ENCODE measurements at places on chromosomes 11 and 22.

DNA sequence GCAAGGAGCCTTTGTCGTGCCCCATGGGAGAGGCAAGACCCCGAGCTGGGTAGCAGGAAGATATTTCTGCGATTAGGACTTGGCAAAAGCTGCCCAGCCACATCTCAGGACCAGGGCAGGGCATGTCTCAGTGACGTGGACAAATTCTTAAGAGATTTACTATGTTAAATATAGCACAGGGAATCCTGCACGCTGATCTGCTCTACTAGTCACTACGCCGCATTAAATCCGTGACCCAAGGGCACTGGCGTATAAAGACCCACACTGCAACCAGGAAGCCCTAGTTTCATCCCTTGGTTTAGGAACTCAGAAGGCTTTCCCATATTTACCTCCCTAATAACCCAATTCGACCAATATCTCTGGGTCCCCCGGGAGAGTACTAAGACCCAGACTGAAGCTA lies 35.1 kb downstream of the AP1B1 start:
- no peak for DNase-seq

GRCh38 chr11:102421261-102421660 lies 31.3 kb downstream of the TMEM123 start:
- no peak for DNase-seq

DNA sequence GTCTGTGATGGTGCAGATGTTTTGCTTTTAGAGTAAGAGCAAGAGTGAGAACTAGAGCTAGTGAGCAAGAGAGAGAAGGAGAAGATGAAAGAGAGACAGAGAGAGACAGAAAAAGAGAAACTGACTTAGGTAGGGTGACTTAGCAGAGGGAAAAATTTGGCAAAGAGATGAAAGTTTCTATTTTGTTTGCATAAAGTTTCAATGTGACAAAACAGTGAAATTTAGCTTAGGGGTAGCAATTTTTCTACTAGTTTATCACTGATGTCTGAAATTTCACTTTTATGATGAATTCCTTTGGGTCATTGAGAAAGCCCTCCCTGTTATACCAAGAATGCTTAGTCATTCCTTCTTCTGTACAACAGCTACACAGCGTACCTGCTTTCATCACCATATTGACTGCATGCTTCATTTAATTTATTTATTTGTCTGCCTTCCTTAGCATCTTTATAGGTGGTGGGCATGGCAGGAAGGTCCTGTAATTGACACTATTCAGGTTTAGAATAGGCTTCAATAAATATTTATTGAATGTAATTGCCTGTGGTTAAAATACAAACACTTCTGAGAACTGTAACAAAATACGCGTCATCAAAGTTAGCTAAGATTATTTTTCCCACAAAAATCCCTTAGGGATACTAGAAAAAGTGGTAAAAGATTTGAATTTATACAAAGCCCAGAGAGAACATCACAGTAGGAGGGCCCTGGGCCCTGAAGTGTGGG lies 19.9 kb upstream of the CTSC start:
- DNase-seq: no peak

- no peak for DNase-seq
These were observed 130.8 kb downstream of the GRIK4 start for GRCh38 chr11:120642196-120642894.

DNA sequence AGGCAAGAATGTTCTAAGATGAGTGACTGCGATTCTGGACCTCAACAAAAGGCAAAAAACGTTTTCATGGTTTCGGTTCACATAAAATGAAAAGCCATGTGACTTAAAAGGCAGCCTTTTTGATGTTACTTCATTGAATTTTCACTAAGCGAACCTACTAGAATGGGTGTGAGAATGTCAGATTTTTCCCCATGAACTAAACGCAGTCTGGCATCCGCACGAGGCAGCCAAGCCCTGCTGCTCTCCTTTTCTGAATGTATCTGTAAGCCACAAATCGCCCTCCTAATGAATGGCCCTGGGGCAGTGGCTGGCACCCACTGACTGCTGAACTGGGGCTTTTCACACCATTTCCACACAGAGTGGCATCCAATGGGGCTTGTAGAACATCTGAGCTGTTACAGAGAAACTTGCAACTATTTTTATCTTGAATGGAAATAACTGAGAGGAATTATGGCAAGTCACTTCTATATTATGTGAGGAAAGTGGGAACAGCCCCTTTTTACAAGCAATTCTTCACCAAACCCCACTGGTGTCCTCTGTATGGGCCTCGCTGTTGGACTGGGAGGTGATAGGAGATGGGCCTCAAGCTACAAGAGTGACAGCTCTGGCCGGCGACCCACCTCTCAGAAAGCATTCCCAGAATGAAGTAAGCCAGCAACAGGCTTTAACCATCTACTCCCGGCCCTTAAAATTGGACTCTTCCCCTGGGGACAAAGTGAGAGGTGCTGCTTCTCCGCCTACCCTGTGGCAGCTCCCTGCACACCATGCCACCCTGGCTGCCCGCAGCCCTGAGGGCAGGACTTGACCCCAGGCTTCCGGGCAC lies 29.4 kb downstream of the PPP2R1B start:
- no peak for DNase-seq

GRCh38 chr11:95849087-95849825 lies 59.0 kb downstream of the CEP57 start:
- DNase-seq: no peak

- no peak for DNase-seq
These were observed 627.3 kb downstream of the METTL15 start for GRCh38 chr11:28735511-28735910.

All from cortex of kidney (tissue), 1 donor.